Hippocampal formation (tissue), 2 donors: ENCODE measurements at places on chromosomes 1 and 21.

DNA sequence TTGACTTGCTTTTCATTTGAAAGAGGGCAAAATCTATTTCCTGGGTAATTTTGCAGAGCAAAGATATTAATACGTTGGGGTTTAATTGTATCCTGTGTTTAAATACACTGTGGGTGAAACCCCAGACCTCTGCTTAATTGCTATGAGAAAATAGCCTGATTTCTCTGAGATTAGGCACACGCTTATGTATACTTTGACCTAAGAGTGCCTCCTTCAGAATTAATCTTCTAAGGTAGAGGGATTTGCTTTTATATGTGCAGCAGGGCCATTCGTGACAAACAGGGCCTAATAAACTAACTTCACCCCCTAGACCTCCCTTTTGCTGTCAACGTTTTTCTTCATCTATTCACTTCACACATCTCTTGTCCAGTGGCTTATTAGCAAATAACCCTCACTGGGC, 216.9 kb upstream of the ADGRL2 start:
- DNase-seq: no peak

- peak; percentile 61 for DNase-seq
Observed at GRCh38 chr1:185646202-185646683, 87.9 kb upstream of the HMCN1 start.

DNA sequence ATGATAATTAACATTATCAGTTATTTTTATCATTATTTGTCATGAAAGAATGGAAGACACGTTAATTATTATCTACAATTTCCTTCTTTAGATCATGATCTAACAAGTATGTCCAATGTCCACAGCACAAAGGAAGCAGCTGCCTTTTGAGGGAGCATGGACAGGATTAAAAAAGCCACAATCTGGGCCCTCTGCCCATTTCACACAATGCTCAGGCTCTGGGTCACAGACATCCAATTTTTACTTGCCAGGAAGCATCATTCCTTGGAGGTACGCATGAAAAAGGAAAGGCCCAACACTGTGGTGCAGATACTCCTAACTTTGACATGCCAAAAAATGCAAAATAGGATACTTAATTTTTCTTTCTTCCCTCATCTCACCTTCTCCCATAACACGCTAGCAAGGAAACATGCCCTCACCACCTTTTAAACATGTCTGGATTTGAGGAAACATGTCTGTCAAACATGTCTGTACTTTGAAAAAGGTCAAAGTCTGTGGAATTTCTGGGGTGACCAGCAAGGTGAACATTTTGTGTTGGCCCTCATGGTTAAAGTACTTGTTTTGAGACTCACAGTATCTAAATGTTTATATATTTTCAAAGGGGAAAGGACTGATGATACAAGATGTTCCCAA, 40.0 kb downstream of the GADD45A start:
- DNase-seq: no peak

GRCh38 chr1:172338295-172338735, 82.2 kb upstream of the C1orf105 start:
- no peak for DNase-seq

DNA sequence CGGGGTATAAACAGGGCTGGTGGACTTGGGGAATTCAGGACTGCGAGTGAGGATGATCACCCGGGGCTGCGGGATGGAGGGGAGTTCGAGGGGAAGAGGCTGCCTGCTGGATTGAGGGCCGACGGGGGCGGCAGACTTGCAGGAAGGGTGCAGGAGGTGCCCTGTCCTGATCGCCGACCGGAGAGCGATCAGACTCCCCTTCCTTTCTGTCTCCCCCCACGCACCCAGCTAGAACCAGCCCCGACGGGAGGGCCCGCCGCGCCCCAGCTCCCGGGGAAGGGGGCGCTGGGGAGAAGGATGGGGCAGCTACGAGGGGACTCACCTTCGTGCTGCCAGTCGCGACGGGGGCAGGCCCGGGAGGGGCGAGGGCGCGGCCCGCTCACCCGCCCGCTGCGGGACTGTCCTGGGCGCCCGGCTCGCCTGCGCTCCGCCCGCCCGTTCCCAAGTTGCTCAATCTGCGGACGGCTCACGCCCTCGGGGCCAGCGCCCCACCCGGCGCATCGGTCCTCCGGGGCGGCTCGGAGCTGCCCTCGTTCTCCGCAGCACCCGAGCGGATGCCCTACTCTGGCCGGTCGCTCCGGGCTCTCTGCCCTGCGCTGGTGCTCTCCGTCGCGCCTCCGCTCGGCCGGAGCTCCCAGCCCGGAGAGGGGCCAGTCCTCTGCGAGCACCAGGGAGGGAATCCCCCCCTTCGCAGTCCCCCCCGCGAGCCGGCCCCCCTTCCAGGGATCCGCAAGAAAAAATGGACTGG, at the start of gene RSPO1:
Gene RSPO1, minus strand, starts transcription at position 649 of the 748 bp plus-strand sequence. CDS start 5,231 bp downstream, outside the sequence.
- no peak for DNase-seq

- no peak for DNase-seq
Observed at GRCh38 chr1:156436141-156437036, 64.2 kb downstream of the MEF2D start.

GRCh38 chr1:230132758-230133157, 65.7 kb downstream of the GALNT2 start:
- DNase-seq: no peak

- DNase-seq: no peak
Observed at GRCh38 chr1:245014247-245015029, 140.3 kb upstream of the KIF26B start.

DNA sequence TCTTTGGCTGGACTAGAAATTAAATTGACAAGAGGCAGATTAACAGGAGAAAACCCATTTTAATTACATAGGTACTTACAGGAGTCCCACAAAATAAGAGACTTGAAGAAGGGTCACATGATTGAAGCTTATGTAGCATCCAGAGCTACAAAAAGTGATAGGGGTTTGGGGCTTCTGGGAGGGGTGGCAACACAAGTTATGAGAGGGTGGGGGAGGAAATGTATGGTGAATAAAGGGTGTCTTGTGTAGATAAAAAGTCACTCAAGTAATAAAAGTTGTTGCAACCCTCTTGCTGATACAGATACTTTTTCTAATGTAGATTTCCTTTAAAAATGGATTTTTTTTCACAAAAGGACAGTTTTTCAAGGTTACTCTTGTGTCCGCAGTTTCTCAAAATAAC, 24.0 kb downstream of the USP25 start:
- no peak for DNase-seq

GRCh38 chr1:233788687-233789086, 115.8 kb upstream of the SLC35F3 start:
- DNase-seq: no peak

- DNase-seq: no peak
Observed at GRCh38 chr1:15308621-15309027, 61.6 kb downstream of the FHAD1 start.
